ENCODE measurements at places on chromosomes 5 and 9.

DNA sequence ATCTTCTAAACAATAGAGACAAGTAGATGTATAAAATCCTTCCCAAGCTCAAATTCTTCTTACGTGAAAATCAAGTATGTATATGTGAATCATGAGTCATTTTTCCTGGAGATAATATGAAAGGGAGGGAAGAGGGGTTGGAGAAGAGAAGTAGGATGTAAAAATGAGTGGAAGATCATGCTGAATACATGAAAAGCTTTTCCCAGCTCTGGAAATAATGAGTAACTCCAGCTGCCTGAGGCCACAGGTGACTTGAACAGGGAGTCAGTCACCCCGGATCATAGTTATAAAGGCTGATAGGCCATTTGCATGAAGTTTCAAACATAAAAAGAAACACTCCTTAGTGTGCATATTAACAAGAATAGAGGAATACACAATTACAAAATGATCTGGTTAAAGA, 486.7 kb downstream of the EFNA5 start:
- DNase-seq, result no peak

GRCh38 chr5:8457187-8458037, 588.5 kb downstream of the MTRR start:
- DNase-seq, result peak; percentile 99

GRCh38 chr5:75052192-75053053, at the start of gene GCNT4:
TSS of gene GCNT4 (minus strand) at chr5:75052558. CDS start at chr5:75030037, 22,521 bp downstream.
- no peak for DNase-seq

- no peak for DNase-seq
Measured at GRCh38 chr5:98784411-98784810, 10.9 kb downstream of the RGMB start.

GRCh38 chr9:111098093-111098492, 59.8 kb upstream of the LPAR1 start:
- no peak for DNase-seq
